ENCODE measurements at places on chromosomes 1 and 21.
A peak's percentile ranks its signal among the peaks of the same experiment; 100 is the strongest.

- DNase-seq, result peak; percentile 15
Observed at GRCh38 chr1:50976890-50977574, 7.0 kb downstream of the CDKN2C start.

DNA sequence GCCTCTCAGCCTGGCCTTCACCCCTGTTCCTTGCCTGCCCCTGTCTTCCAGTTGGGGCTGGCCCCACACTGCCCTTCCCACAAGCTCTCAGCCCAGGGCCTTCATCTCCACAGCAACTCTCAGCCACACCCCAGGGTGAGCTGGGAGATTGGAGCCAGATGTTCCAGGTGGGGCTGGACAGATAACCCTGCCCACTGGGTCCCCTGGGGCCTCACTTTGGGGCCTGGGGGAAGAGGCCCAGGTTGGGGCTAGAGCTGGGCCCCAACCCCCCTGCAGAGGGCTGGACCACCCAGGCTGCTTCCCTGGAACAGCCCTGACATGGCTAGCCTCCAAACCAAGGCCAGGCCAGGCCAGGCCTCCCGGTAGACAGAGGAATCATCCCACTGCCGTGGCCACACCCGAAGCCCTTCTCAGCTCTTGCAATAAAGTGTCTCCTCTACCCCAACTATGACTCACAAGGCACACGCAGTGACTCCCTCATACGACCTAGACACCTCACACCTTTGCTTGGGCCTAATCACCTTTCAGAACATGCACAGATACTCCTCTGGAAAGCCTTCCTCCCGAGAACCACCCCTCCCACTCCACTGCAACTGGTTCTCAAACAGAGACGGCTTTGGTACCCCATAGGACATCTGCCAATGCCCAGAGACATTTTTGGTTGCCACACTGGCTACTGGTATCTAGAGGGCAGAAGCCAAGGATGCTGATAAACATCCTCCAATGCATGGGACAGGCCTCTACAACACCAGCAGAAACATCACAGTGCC is 22.2 kb downstream of the SLC2A1 start:
- peak; percentile 94 for DNase-seq

GRCh38 chr1:29632806-29633615 is 396.7 kb downstream of the PTPRU start:
- DNase-seq, result peak; percentile 11

- no peak for DNase-seq
Observed at GRCh38 chr1:97621955-97622354, 298.9 kb downstream of the DPYD start.

DNA sequence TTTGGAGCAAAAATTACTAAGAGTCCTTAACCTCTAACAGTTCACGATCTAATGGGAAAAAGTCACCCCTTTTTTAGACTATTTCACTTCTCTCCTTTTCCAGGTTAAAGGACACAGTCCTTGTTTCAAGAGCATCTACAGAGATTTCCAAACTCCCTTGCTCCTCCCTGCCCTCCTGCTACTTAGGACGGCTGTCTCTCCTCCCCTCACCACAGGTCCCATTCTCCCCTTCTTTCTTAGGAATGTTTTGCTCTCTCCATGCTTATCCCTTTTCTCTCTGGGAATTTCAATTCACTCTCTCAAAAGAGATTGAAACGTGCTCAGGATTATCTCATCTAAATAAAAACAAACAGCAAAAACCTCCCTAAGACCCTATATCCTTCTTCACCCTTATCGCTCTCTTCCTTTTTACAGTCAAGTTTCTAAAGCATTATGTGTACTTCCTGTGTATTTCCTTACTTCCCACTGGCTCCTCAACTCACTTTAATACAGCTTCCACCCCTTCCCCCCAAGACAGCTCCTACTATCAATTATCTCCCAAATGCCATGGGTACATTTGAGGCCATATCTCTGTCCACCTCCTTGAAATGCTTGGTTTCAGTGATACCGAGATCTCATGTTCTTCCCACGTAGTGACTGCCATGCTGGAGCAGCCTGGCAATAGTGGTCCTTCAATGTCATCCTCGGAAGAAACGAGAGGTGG is 43.2 kb upstream of the ZNF281 start:
- no peak for DNase-seq

DNA sequence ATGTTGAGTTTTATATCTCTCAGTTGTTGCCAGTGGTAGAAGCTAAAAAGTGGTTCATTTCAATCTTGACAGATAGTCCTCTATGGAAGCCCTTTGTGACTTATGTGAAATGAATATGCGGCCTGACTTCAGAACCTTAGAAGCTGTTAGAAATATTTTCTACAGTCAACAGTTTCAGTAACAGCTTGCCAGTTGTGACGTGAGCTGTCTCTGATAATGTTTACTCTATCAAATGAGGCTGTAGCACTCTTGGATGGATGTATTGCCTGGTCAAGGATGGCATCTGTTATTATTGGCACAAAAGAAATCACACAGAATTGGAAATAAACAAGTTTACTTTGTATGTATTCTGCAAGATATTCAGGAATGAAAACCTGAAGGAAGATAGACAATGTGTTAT is 31.9 kb downstream of the SNX7 start:
- no peak for DNase-seq

- DNase-seq, result no peak
Observed at GRCh38 chr1:188514917-188515316, 1686.2 kb downstream of the PLA2G4A start.

DNA sequence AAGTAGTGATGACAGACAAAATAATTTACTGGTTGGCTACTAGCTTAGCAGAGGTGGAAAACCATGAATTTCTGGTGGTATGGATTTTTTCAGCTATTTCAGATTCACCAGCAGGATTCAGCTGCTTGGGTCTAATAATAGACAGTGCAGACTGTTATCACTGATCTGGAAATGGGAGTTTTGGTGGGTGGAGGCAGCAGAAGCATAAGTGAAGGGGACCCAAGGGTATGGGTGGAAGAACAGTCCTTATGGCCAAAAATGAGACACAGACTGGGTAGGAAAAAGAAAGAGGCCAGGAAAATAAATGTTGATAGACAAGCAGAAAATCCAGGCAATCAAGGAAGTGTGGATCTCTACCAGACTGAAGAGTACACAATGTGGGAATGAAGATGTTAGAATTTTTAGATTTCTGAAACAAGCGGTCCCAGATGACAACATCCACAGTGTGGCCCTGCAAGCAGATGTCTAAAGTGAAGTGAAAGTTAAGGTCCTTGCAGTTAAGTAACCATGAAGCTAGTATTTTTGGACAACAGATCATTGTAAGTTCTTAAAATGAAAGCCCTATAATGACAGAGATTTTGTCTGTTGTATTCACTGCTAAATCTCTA is 24.7 kb downstream of the LYST start:
- DNase-seq, result no peak

GRCh38 chr1:180210008-180210620 is 19.9 kb upstream of the LHX4 start:
- no peak for DNase-seq

DNA sequence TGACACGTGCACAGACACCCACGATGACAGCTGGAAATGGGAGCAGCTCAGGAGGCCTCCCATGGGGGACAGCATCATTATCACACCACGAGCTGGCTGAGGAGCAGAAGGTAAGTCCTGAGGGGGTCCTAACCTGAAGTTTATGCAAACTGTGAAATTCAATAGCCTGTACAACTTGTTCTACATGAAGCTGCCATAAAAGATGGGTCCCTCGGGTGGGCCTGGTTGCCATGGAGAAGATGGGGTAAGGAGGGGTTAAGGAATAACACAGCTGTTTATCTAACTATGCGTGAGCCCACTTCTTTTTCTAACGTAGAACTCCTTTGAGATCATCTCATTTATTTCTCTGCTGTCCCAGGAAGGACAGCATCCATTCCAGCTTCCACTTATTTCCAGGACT is 163.4 kb upstream of the CD34 start:
- no peak for DNase-seq
